ENCODE measurements at places on chromosomes 4 and X. TPM values are rescaled to one million over a fixed set of nuclear protein-coding genes. Genes with fewer than 3 reads are reported as not detected.

Gene LPAR4
- total RNA-seq = not detected

DNA sequence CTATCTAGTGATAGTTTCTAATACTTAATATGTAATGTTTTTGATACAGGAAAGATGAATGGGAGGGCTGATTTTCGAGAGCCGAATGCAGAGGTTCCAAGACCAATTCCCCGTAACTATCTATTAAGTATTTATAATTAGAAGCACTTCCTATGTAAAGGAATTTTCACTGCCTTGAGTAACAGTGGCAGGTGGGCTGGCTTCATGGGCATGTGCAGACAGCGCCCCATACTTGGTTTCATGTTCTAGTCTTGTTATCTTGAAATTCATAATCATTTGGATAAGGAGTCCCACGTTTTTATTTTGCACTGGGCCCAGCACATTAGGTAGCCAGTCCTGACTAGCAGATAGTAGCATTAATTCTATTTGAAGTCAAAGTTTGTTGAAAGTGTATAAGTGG is 1.7 kb downstream of the OCIAD1 start:
- no peaks in the 10 kb centered on the region for H3K27me3 ChIP-seq
- DNase-seq = no peak
- no peak overlapping the region for H3K27ac ChIP-seq

Gene SPON2
- total RNA-seq = 18.4 TPM

GRCh38 chr4:8278009-8278395 is 8.4 kb downstream of the HTRA3 start:
- no peaks in the 10 kb centered on the region for H3K36me3 ChIP-seq
- H3K27ac ChIP-seq = no peak overlapping the region
- DNase-seq = no peak
- no peak overlapping the region for H3K4me3 ChIP-seq

GRCh38 chr4:105944540-105944939 is 49.3 kb downstream of the NPNT start:
- no peaks in the 10 kb centered on the region for H3K4me1 ChIP-seq
- H3K4me3 ChIP-seq = no peak overlapping the region
- H3K27ac ChIP-seq = no peak overlapping the region
- DNase-seq = no peak

DNA sequence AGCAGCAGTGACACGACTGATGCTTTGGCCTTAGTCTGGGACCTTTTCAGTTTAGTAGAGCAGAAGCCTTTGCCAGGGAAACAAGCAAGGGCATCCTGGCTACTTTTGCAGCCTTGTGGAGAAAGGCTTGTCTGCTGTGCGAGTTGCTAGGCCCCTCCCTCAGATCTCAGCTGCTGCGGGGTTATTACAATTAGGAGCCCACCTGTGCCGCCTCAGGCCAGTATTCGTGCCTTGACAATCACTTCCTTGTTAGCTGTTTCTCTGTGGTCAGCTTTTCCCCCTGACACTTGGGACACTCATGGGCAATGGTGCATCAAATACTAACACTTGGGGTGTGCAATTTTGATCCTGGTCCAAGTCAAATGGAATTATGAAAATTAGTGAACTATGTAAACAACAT is 67.9 kb downstream of the SH2D1A start:
- no peaks in the 10 kb centered on the region for H3K36me3 ChIP-seq
- DNase-seq = no peak
- H3K4me1 ChIP-seq = no peaks in the 10 kb centered on the region

DNA sequence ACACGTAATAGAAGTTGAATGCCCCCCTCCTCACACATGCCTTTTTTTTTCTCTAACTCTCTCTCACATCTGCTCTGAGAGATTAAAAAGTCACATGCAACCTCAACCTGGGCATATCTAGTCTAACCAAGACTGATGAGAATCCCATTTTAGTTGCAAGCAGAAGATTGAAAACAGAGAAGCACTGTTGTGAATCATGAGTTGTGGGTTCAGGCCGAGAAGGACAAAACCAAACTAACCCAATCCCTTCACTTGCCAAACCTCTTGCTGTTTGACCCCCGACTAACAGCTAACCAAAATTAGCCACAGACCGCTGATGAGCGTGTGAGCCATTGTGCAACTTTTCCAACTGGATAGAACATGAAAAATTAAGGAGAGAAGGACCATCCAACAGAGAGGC is 31.8 kb downstream of the CXCL1 start:
- H3K4me3 ChIP-seq = no peak overlapping the region
- no peaks in the 10 kb centered on the region for H3K4me1 ChIP-seq
- DNase-seq = no peak
- no peak overlapping the region for H3K27ac ChIP-seq

- no peak overlapping the region for H3K27ac ChIP-seq
- H3K4me3 ChIP-seq = no peak overlapping the region
- H3K36me3 ChIP-seq = no peaks in the 10 kb centered on the region
Measured at GRCh38 chr4:159455675-159456237, 352.9 kb downstream of the RAPGEF2 start.

GRCh38 chr4:173009129-173009823 is 159.3 kb upstream of the GALNT7 start:
- no peak overlapping the region for H3K27ac ChIP-seq
- no peak overlapping the region for H3K4me3 ChIP-seq
- H3K4me1 ChIP-seq = peaks cover 33% of the 10 kb centered on the region
- H3K36me3 ChIP-seq = no peaks in the 10 kb centered on the region
- no peaks in the 10 kb centered on the region for H3K27me3 ChIP-seq

GRCh38 chrX:39869846-39870601 is 227.7 kb downstream of the BCOR start:
- no peak for DNase-seq
- H3K4me1 ChIP-seq = no peaks in the 10 kb centered on the region
- H3K27me3 ChIP-seq = no peaks in the 10 kb centered on the region
- H3K4me3 ChIP-seq = no peak overlapping the region
- no peaks in the 10 kb centered on the region for H3K36me3 ChIP-seq

DNA sequence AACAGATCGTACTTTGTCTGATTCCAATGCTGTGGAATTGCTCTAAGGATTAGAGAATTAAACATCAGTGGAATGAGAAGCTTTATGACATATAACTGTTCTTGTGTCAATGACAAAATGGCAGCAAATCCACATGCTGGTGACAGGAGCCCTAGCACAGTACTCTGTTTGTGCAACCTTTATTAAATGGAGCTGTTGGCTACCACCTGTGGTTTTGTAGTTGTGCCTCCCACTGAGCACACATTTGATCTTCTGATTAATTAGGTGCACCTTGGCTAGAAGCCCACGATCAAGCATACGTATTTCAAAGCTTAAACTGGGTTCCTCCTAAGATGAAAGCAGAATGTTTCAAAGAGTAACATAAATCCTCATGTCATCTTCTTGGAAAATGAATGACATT is 394.0 kb upstream of the IGFBP7 start:
- H3K27me3 ChIP-seq = no peaks in the 10 kb centered on the region
- no peaks in the 10 kb centered on the region for H3K4me1 ChIP-seq
- no peak for DNase-seq
- no peaks in the 10 kb centered on the region for H3K36me3 ChIP-seq
- H3K27ac ChIP-seq = no peak overlapping the region
- no peak overlapping the region for H3K4me3 ChIP-seq

Gene TMEM255A
- 1.1 TPM for total RNA-seq

Gene SERTM2
- total RNA-seq = not detected

DNA sequence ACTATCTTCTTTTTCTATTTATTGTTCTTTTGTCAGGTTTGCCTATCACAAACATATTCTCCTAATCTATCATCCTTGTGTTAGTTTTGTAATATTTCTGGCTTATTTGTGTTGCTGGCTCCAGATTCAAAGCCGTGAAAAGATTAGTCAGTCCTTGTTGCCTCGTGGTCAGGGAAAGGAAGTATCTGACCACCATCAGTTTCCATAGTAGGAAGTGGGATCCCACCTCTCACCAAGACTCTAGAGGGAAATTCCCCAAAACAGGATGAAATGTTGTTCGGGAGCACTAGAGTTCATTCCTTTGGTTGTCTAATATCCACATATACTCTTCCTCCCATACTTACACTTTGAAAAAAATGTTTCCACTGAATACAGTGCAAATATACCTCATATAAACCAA is 131.0 kb upstream of the HUWE1 start:
- H3K27ac ChIP-seq = no peak overlapping the region
- no peaks in the 10 kb centered on the region for H3K27me3 ChIP-seq
- H3K4me1 ChIP-seq = no peaks in the 10 kb centered on the region
- no peak overlapping the region for H3K4me3 ChIP-seq
